ENCODE measurements at places on chromosomes 7 and 10. TPM values are rescaled to one million over a fixed set of nuclear protein-coding genes. Genes with fewer than 3 reads are reported as not detected.

The EPHB6 gene
- 10.4 TPM for polyA plus RNA-seq

- no peak for DNase-seq
Measured at GRCh38 chr7:30931929-30932540, 20.4 kb downstream of the AQP1 start.

GRCh38 chr7:22662556-22663356, 64.2 kb upstream of the IL6 start:
- no peak for DNase-seq

DNA sequence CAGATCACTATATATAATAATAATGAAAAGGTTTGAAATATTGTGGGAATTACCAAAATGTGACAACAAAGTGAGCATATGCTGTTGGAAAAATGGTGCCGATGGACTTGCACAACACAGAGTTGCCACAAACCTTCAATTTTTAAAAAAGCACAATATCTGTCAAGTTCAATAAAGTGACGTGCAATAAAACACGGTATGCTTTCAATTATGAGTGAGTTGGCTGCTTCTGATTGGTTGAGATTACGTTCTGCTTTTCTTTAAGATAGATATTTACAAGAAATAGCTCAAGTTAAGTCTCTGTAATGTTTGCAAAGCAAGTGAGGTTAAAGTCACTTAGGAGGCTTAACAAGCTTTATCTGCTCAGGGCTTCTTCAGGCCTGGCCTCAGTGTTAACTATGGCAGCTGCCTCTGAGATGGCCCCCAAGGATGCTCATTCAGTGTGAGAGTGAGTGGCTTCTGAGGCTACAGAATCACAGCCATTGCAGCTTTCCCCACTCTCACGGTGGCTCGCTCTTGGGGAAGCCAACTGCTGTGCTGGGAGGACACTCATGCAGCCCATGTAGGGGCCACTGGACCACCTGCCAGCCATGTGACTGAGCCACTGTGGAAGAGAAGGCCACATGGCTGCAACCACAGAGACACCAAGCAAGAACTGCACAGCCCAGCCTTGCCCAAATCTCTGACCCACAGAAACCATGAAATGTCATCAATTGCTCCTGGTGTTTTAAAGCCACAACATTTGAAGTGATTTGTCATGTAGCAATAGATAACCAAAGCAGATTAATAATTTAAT, 78.3 kb upstream of the TMEM72 start:
- DNase-seq, result no peak

The CD36 gene
- polyA plus RNA-seq, result 6.7 TPM

DNA sequence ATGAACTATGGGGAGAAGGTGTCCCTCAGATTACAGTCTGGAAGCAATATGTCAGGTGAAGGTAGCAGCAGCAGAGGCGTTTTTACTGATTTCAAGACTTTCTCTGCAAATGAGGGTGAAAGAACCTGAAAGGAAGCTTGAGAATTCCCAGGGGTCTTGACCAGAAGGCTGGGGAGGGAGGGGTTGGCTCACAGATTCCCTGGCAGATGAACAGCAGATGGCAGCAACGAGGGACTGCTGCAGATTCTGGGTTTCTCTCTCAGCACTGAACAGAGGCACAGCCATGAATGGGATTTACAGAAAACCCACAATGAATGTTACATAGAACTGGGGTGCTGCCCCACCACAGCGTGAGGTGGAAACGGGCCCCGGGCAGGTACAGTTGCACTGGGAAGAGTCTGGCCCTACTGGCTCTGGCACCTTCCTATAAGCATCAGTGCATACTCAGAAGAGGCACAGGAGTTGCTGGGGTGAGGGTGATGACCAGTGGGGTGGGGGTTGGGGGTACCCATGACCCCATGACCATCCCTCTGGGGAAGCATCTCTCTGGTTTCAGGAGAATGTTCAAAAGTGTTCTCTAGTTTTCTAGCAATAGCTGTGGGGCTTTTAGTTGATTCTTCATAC, 317.8 kb downstream of the SH2D4B start:
- DNase-seq, result peak; percentile 34

The CUZD1 gene
- polyA plus RNA-seq, result 0.65 TPM

- DNase-seq, result no peak
Measured at GRCh38 chr7:97847791-97848190, 24.4 kb downstream of the ASNS start.

GRCh38 chr10:4837551-4837950, 11.5 kb downstream of the AKR1E2 start:
- DNase-seq, result no peak

GRCh38 chr7:130154131-130154500, 51.1 kb downstream of the TMEM209 start:
- no peak for DNase-seq

The TMEM184A gene
- 6.8 TPM for polyA plus RNA-seq

GRCh38 chr10:17092986-17093803, 36.4 kb downstream of the CUBN start:
- no peak for DNase-seq

GRCh38 chr7:49127359-49127913, 203.1 kb downstream of the CDC14C start:
- DNase-seq, result no peak

- DNase-seq, result no peak
Measured at GRCh38 chr7:26658389-26659084, 205.9 kb downstream of the SKAP2 start.

The FAM25C gene
- not detected for polyA plus RNA-seq

The RASA4 gene
- polyA plus RNA-seq, result 47.0 TPM

DNA sequence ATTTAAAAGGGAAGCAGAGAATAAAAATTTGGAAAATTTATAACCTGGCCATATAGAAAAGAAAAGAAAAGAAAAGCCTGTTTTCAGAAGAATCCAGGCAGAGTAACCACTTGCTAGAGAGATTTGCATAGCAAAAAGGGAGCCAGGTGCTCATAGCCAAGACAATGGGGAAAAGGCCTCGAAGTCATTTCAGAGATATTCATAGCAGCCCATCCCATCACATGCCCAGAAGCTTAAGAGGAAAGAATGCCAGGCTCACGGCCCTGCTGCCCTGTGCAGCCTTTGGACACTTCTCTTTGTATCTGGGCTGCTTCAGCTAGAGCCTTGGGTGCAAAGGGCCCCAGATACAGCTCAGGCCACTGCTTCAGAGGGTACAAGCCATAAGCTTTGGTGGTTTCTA, 159.8 kb downstream of the CCDC7 start:
- DNase-seq, result no peak

- DNase-seq, result no peak
Measured at GRCh38 chr10:78318305-78318704, 284.6 kb downstream of the RPS24 start.

The CPED1 gene
- polyA plus RNA-seq, result 2.9 TPM

DNA sequence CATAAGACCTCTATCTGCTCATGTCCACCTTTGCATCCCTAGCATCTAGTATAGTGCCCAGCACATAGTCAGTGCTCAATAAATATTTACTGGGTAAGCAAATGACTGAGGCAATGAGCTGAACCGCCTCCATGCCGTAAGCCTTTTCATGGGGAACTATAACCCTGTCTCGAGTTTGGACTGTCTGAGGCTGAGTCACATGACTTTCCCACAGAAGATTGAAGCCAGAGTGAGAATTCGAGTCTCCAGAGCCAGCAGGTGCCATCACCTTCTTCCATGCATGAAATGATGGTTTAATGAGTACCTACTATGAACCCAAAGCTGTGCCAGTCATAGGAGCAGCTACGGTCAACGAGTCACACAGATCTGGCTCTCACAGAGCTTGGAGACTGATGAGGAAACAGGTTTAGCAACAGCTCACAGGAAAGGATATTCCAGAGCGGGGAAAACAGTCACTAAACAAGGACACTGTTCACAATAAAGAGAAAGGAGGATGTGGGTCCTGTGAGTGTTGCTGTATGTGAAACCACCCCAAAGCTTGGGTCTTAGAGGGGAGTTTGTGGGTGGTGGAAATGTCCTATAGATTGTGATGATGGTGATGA, 75.2 kb downstream of the TEX36 start:
- no peak for DNase-seq

DNA sequence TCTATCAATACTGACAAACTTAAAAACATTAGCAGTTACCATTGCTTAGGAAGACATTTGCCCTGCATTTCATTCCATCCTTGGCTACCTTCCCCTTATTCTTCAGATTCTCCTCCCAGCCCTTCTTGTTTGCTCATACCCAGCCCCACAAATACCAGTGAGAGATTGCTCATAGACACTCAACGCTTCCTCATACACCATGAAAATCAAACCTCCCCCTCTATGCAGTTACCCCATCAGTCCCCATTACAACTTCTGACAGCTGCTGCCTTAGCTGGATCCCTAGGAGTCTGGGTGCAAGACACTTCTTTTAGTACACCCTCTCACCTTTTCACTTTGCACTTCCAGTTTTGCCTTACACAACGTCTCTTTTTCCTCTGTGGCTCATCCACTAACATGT, 28.3 kb upstream of the PIK3CG start:
- no peak for DNase-seq

- no peak for DNase-seq
Measured at GRCh38 chr10:116080553-116080952, 192.5 kb downstream of the GFRA1 start.

The ASB10 gene
- 0.22 TPM for polyA plus RNA-seq

- no peak for DNase-seq
Measured at GRCh38 chr10:62528441-62528840, 154.3 kb downstream of the ZNF365 start.

DNA sequence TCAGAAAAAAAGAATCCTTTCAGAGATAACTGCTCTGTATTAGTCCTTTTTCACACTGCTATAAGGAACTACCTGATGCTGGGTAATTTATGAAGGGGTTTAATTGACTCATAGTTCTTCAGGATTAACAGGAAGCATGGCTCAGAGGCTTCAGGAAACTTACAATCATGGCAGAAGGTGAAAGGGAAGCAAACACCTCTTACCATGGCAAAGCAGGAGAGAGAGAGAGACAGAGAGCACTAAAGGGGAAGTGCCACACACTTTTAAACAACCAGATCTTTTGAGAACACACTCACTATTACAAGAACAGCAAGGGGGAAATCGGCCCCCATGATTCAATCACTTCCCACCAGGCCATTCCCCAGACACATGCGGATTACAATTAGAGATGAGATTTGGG, 114.2 kb downstream of the TES start:
- DNase-seq, result no peak

All from kidney (tissue), 22 donors.